ENCODE measurements at places on chromosomes 4 and X. TPM values are rescaled to one million over a fixed set of nuclear protein-coding genes. Genes with fewer than 3 reads are reported as not detected.
A peak's percentile ranks its signal among the peaks of the same experiment; 100 is the strongest.

GRCh38 chr4:165635381-165635780 is 237.7 kb upstream of the TLL1 start:
- no peak for DNase-seq

DNA sequence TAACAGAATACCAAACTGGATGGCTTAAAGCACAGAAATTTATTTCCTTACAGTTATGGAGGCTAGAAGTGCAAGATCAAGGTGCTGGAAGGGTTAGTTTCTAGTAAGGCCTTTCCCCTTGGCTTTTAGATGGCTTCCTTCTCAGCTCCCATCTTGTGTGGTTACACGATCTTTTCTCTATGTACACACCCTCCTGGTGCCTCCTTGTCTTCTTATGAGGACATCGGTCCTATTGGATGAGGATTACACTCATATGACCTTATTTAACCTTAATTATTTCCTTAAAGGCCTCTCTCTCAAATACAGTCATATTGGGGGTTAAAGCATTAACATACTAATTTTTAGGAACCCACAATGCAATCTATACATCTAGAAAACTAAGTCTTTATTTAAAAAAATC is 787.9 kb upstream of the GALNTL6 start:
- DNase-seq: no peak

The PSAPL1 gene
- total RNA-seq: not detected

DNA sequence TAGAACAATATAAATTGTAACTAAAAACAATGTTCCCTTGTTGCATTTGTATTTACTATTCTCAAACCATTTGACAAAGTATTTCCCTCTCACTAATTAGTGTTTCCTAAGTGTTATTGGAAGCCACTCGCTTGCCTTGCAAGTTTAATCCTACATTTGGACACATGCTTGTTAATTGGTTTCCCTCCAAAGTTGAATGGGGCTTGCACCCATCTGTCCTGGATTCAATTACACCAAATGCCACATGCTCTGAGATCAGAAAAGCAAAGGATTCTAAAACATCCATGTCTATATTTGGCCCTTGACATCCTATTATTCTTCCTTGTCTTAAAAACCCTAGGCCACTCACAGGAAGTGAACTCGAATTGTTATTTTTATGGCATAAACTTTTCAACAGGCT is 146.6 kb downstream of the AMELX start:
- DNase-seq: no peak

GRCh38 chr4:127406187-127406586 is 226.6 kb upstream of the INTU start:
- no peak for DNase-seq

DNA sequence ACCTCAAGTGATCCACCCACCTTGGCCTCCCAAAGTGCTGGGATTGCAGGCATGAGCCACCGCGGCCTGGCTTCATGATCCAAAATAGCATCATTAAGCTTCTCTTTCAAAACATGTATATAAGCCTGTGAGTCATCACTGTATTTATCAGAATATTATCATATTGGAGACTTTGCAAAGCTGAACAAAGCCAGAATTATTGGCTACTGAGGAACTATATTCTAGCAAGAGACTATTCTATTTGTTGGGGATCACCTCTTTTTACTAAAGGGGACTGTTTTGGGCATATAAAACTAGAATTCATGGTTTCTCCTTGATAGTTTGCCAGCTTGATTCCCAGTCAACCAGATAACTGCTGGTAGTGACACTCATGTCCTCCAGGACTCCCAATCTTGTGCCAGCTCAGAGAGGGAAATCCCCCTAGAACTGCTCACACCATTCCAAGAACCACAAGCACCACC is 40.1 kb downstream of the TET2 start:
- peak; percentile 82 for DNase-seq

GRCh38 chrX:276581-277201 is 4.5 kb upstream of the PLCXD1 start:
- DNase-seq: peak; percentile 43

- no peak for DNase-seq
These were observed 81.4 kb downstream of the DOCK11 start for GRCh38 chrX:118577041-118577440.

The XPNPEP2 gene
- 3.6 TPM for total RNA-seq
